ENCODE measurements at places on chromosomes 11 and 22.

GRCh38 chr22:45878051-45878781 is 98.7 kb downstream of the WNT7B start:
- peak; percentile 70 for DNase-seq

DNA sequence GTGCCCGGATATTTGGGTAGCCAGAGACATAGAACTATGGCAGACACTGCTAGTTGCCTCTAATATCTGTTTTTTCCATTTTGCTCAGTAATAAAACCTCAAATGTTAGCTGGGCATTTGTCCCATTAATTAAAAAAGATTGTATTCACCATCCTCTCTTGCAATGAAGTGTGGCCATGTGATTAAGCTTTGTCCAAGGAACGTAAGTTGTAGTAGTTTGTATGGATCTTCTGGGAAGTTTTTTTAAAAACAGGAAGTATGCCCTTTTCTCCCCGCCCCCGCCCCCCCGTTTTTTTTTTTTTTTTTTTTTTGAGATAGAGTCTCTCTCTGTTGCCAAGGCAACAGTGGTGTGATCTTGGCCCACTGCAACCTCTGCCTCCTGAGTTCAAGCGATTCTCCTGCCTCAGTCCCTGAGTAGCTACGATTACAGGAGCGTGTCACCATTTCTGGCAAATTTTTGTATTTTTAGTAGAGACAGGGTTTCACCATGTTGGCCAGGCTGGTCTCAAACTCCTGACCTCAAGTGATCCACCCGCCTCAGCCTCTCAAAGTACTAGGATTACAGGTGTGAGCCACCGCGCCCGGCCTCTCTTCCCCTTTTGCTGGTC is 1.7 kb upstream of the TMEM135 start:
- no peak for DNase-seq

DNA sequence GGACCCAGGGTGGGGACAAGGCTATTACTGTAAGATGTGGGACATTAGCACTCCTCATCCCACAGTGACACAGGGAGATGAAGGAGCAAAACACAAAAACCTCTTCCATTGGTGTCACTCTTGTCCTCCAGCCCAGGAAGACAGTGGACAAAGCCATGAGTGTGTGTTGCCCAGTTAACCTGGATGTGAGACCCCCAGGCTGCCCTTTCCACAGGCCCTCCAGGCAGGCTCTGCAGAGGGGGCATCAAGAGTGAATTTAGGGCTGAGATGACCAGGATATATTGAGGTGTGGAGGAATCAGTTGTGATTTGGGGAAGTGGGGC is 111.3 kb downstream of the GGTLC2 start:
- no peak for DNase-seq

- peak; percentile 47 for DNase-seq
Observed at GRCh38 chr22:37244922-37245722, 1.1 kb upstream of the RAC2 start.

DNA sequence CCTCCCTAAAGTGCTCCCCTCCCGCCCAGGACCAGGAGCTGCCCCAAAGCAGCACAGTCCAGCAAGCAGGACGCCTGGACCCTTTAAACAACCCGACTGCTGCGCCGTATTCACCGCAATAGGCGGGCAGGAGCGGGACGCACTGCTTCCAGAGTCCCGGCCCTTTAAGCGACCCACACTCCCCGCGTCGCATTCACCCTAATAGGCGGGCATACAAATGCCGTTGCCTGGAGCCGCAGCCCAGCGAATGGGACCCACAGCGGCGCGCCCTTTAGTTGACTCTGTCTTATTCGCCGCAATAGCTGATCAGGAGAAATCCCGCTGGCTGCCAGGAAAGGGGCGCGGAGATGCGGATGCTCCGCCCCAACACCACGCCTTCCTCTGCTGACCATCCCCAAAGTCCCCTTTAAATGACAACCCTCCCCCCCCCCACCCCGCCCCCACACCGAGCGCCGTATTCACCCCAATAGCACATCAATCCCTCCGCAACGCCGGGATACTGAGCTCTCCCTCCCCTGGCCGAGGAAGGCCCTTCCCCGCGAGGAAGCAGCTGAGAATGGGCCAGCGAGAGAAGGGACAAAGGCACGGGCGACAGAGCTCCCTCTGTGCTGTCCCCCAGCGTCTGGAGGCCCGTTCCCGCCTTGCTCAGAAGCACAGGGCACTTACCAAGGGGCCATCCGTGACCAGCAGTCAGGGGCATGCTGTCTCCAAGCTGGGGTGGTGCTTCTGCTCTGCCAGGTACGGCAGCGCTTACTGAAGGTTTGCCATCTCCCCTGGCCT is 4.7 kb downstream of the OSBPL5 start:
- DNase-seq, result peak; percentile 88

DNA sequence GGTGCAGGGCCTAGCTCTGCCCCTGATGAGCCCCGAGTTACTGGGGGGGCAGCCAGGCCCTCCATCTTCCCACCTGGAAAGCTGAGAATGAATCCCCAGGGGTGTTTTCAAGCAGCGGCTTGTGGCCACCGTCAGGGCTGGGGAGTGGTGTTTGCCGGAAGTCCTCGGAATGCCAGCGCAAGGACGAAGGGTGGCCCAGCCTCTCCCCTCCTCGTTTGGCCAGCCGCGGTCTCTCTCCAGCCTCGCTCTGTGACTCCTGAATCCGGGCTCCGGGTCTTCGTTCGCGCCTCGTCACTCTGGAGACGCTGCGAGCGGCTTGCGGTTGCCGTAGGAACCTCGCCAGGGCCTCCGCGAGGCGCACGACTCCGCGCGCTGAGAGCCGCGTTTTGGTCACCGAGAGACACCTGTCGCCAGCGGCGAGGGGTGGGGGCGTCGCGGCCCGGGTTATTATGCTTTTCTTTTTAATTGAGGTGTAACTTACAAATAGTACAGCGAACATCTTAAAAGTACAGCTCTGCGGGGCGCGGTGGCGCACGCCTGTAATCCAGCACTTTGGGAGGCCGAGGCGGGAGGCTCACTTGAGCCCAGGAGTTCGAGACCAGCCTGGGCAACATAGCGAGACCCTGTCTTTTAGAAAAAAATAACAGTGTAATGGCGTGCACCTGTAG is 6.3 kb upstream of the KDELR3 start:
- DNase-seq, result peak; percentile 85

Measured in left forelimb (tissue), 1 donor.